NCI-H1417 treated with DMSO at 0.1 percent for 48 hours (cell line): ENCODE measurements at places on chromosomes 16 and 17.

DNA sequence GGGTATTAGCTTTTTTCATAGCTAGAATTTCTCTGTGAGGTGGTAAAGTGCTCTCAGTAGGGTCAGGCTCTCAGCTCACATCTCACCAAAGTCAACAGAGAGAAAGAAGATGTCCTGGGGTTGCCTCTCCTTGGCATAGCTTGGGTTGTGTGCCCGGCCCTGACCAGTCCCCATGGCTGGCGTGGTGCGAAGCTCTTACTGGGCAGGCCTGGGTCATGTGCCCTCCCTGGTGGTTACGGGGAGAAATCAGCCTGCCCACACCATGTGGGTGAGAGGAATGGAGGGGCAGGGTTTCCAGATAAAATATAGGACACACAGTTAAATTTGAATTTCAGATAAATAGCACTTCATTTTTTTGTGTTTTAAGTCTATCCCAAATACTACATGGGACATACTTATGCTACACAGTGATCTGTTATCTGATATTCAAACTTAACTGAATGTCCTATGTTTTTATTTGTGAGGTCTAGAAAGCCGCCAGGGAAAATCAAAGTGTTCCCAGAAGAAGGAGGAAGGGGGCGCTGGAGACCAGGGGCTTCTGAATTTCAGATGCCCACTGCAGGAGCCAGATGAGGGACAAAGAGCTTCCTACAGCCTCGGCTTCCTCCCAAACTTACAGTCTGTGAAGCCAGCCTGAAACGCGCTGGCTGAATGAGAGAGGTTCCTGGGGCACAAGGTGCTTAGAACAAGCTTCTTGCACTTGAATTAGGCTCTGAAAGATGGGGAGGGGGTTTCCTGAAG is 45.4 kb downstream of the NKD1 start:
- DNase-seq = no peak

GRCh38 chr16:8776129-8776584 is 21.3 kb downstream of the TMEM186 start:
- DNase-seq = no peak

DNA sequence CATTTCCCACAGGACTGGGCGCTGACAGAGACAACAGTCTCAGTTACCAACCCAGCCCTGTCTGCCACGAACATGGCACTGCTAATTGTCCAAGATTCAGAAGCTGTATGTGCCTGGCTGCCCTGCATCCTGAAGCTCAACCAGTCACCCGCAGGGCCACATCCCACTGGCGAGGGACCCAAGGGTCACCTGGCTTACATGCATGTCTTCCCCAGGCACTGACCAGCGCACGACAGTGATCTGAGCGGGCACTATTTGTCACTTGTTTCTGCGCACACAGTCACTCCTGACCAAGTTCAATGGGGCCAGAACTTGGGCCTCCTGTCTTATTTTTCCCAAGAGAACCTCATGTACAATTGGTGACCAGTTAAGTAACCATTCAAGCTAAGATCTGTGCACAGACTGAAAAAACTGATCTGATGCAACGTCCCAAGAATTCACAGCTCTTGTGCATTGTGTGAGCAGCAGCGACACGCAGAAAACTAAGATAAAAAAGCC is 13.1 kb downstream of the USP7 start:
- no peak for DNase-seq

- DNase-seq = no peak
Measured at GRCh38 chr17:35981908-35982330, 622 bp upstream of the CCL16 start.

- DNase-seq = no peak
Measured at GRCh38 chr17:17137731-17138585, 68.2 kb downstream of the PLD6 start.

DNA sequence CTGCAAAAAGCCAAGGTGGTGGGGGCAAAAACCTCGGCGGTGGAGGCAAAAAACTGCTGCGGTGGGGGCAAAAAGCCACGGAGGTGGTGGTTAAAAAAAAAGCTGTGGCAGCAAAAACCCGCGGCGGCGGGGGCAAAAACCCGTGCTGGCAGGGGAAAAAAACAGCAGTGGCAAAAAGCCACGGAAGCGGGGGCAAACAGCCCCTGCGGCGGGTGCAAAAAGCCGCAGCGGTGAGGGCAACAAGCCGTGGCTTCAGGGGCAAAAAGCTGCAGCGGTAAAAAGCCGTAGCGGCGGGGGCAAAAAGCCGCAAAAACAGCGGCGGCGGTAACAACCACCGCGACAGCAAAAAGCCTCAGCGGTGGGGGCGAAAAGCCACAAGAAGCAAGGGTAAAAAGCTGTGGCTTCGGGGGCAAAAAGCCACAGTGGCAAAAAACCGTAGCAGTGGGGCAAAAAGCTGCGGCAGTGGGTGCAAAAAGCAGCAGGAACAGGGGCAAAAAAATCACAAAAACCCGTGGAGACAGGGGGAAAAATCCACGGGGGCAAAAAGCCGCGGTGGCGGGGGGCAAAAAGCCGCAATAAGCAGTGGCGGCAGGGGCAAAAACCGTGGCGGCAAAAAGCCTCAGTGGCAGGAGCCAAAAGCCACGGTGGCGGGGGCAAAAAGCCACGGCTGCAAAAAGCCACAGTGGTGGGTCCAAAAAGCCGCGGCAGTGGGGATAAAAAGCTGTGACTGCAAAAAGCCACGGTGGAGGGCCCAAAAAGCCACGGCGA is 193.7 kb downstream of the SHCBP1 start:
- no peak for DNase-seq

DNA sequence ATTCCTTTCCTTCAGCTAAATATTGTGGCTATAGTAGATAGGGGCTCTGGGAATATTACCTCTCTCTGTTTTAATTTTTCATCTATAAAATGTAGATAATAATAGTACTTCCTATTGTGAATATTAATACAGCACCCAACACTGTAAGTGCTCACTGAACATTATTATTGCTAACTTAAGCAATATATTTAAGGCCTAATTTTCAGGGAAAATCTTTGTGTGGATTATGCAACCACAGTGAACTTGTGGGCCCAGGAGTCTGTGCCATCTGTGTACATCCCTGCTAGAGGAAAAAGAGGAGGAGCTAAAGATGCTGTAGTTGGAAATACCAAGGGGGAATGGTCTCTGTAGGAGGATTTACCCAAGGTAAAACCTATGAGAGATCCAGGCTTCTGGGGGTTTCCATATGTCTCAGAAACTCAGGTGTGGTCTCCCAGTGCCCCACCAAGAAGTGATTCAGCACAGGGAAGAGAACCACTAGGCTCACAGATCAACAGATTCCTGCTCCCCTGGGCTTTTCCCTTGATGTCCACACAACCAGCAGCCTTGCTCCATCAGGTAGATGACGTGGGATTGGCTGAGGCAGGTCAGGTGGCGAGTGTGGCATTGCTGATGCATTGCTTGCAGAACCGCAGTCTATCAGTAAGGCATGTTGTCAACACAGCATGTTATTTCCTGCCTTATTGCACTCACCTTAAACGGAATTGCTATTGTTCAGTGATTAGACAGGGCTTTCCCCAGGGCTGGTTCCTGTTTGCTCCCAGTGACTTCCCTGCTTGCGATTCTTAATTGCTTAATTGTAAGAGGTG is 1.6 kb upstream of the N4BP1 start:
- DNase-seq = no peak

- no peak for DNase-seq
Measured at GRCh38 chr16:73543331-73543969, 495.5 kb upstream of the ZFHX3 start.

GRCh38 chr17:44311562-44312181 is 3.3 kb downstream of the RUNDC3A start:
- no peak for DNase-seq

GRCh38 chr16:54286090-54286365 is 559 bp downstream of the IRX3 start:
- DNase-seq = no peak

DNA sequence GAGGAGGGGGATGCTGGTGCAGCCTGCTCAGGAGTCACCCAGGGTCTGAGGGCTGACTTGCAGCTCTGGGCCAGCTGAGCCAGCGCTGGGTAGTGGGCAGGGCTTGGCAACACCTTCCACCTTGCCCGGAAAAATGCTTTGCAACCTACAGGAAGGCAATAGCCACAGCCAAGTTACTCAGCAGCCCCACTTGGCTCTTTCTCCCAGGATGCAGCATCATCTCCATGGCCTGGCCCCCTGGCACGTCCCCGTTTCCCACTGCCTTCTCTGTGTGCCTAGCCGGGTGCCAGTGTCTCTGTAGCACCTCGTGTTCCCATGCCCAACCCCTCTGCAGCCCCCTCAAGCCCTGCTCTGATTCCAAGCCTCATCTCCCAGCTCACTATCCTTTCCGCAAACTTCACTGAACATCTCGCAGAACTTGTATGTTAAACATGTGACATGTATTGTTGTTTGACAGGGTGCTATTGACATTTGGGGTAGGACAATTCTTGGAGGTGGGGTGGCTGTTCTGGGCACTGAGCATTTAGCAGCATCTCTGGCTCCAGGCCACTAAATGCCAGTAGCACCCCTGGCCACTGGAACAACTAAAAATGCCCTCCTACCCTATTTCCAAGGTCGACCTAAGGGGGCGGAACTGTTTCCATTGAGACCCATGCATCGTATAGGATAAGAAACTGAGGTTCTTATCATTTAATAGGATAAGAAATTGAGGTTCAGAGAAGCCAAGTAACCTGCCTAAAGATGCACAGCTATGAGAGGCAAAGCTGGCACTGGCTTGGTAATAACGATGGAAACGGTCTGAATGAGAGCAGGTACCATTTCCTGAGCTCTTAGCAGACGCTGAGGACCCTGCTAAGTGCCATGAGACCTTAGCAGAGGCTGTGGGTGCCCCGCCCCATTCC is 12.2 kb downstream of the DEXI start:
- no peak for DNase-seq

DNA sequence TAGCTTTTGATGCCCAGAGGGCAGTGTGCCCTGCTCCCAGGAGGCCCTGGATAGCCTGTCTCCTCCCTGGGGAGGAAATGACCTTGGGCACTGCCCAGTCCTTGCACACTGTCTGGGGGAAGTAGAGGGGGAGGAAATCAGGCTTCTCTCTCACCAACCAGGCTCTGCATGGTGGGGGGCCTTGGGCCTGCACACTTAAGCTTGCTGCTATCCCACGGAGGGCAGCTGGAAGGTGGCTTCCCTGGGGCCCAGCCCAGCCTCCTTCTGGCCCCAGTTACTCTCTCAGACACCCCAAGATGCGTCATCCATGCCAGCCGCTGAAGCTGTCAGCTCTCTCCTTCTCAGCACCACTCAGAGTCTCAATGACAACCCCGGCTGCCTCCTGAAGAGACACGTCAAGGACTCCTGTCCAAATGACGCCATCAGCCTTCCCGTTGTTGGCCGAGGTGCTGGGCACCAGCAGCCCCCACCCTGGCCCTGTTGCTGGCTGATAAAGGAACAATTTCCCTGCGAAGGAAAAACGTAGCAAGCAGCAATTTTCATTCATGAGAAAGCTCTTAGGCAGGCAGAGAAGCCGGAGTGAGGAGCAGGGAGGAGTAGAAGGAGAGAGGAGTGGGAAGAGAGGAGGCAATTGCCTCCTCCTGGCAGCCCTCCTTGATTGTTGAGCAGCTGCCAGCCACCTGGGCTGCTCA is 95.5 kb downstream of the SDK2 start:
- DNase-seq = no peak

DNA sequence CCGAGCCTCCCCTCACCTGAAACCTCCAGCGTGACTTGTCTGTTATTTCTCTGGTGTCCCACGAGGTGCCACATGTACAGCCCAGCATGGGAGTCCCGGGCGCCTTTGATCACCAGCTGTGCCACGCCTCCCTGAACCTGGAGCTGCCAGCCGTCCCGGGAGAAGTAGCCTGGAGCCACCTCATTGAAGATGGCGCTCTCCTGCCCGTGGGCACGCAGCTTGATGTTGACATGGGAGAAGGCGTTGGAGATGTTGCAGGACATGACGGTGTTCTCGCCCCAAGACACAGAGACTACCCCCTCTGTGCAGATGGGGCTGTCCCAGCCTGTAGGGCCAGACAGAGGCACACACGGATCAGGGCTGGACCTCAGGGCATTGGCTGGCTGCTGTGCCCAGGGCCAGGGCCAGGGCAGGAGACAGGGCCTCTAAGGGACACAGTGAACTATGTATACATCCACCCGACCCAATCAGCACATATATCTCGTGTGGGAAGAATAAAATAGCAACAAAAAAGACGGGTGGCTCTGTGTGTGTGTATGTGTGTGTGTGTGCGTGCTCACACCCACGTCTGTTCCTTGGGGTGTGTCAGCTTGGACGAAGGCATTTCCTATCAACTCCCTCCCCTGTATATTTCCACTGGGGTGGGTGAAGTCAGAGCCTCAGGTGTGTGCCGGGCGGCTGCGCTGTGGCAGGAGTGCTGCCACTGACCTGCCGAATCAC is 7.3 kb upstream of the CD7 start:
- DNase-seq = no peak

- DNase-seq = no peak
Measured at GRCh38 chr16:83037102-83037501, 410.3 kb downstream of the CDH13 start.

- DNase-seq = no peak
Measured at GRCh38 chr16:87326151-87326571, 9.0 kb upstream of the C16orf95 start.

GRCh38 chr17:2023692-2024571 is 1.2 kb downstream of the RTN4RL1 start:
- no peak for DNase-seq

DNA sequence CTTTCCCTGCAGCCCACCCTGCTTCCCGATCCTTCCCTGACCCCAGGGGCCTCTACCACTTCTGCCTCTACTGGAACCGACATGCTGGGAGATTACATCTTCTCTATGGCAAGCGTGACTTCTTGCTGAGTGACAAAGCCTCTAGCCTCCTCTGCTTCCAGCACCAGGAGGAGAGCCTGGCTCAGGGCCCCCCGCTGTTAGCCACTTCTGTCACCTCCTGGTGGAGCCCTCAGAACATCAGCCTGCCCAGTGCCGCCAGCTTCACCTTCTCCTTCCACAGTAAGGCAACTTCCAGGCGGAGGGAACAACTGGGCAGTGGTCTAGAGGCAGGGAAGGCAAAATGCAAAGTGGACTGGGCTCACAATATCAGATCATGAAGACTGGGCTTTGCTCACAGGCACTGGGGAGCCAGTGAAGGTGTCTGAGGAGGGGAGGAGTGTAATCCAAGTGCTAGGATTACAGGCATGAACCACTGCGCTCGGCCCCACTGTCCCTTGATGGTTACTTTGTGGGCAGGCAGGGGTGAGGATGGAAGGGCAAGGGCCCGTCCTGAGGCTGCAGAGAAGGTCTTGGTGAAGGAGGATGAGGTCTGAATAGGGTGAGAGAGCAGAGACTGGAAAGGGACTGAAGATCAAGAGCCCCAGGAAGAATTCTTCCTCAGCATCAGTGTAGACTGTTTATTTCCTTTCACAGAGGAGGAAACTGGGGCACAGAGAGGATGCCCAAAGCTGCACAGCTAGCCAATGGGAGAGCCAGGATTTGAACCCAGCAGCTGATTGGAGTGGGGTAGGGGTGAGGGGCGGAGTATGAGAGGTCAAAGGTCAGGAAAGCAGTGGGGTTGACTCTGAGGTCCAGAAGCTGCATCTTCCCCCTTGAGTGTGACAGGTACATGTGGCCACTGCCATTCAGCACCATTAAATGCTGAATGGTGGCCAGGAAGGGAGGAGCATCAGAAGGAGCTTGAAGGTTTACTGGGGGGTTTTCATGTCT is 16.5 kb upstream of the ADGRG3 start:
- DNase-seq = no peak

DNA sequence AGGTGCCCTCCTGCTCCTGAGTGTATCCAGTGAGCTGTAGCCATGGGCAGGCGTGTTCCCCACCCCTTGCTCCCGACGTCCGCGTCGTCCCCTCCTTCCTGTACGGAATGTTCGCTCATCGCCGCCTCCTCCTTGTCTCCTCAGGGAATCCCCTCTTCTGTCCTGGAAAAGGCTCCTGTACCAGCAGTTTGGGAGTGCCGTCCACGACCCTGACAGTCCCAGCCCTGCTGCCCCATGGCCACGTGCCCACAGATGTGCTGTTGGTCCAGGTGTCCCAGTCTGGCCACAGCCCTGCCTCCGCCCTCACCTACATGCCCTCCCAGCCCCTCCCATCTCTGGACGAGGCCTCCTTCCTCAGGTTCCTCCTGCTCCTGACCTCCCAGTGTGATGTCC is 30.2 kb downstream of the OR1D5 start:
- DNase-seq = no peak
